SK-N-SH treated with all-trans-retinoic acid at 6 μM for 48 hours (cell line): ENCODE measurements at places on chromosomes 11 and 22.
A peak's percentile ranks its signal among the peaks of the same experiment; 100 is the strongest.

DNA sequence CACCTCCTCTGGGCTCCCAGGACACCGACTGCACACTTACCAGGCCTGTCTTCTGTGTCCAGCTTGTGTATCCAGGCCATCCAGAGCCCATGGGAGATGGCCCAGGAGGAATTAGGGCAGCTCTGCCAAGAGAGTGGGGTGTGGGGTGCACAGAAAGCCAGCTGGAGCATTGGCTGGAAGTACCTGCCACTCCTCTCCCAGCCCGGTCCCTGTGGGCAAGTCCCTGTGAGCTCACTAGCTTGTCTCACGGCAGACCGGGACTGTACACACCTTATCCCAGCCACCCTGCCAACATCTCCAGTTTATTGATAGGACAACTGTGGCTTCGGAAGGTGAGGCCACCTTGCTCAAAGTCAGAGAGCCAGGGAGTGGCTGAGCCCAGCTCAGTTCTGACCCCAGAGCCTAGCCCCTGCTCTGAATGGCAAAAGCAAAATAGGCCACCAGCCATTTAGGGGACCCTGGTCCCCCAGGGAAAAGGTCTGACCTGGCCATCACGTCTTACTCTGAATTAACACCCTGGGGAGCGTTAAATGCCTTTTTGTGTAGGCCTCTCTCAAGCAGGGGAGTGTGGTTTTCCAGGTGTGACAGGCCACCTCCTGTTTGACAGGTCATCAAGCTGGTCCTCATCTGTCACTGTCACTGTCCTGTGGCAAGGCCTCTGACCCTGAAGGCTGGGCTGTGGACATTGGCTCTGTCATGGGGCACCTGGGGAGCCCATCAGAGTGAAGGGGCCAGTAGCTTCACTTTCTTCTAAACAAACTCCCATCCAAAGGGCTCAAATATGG lies 15.1 kb downstream of the UQCR10 start:
- peak; percentile 65 for ATAC-seq

GRCh38 chr11:2375341-2375853 lies 1.7 kb upstream of the CD81 start:
- ATAC-seq: no peak

DNA sequence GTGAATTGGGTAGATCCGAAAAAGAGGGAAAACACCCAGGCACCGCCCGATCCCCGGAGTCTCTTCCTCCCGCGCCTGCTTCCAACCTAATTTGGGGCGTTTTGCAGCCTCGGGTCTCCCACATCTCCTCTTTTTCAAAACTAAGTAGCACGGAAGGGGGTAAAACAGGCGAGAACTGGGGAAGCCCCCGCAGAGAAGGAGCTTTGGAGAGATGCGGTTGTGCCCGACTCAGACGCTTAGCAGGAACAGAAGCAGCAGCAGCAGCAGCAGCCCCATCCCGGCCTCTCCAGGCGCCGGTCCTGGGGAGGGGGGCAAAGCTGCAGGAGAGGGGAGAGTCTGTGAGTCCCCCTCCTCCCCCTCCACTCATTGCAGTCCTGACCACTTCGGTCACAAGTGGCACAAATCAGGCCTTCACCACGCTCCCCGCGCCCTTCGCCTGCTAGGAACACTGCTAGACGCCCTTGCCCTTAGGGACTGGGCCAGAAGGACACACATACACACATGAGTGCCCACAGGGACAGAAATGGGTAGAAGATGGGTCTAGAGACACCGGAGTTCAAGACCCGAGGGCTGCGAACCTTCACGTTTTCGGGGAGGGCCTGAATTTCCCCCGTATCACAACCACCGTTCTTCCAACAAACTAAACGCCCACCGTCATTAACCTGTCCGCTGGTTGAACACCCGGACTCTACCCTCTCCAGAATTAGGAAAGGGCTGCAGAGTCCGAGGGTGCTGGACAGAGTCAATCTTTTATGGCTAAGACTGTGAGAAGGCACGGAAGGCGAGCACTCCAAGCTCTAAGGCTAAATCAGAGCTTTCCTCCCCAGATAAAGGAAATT lies 98.3 kb upstream of the HSD17B12 start:
- no peak for ATAC-seq

GRCh38 chr11:65863889-65864705 lies 3.9 kb downstream of the MUS81 start:
- no peak for ATAC-seq

- ATAC-seq: no peak
Measured at GRCh38 chr22:38965614-38966379, 8.4 kb downstream of the APOBEC3A start.

- no peak for ATAC-seq
Measured at GRCh38 chr11:15213471-15214231, 98.9 kb downstream of the INSC start.

GRCh38 chr22:39471381-39472141 lies 14.7 kb downstream of the MGAT3 start:
- ATAC-seq: no peak

DNA sequence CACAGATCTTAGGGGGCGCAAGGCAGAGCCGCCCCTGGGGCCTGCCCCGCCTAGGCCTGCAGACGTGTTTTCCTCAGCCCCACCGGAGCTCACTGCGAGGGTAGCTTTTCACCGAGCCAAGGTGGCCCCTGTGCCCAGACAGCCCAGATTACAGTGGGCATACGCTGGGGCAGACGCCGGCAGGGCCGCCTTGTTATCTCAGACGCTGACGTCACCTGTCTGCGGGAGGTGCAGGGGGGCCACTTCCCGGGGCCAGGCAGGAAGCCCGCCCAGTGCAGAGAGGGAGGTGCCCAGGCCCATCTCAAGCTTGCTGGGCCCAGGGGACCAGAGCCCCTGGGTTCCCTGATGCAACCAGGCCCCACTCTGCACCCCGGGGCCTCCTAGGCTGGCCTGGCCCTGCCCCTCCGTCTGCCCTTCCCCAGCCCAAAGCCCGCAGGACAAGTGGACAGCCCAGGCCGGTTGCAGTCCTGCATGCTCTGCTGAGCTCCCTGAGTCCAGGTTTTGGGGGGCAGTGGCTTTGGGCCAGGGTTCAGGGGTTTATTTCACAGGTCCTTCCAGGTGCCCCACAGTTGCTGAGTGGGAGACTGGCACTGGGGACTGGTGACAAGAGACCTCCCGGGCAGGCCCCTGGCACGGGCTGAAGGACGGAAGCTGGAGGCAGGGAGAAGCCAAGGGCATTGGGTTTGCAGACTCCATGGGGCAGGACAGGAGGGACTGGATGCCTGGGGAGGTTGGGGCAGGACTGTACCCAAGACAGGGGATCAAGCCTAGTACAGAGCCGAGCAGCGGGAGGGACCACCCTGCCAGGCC lies 38.6 kb downstream of the IGF2 start:
- ATAC-seq: no peak

GRCh38 chr11:17543574-17544180 lies 539 bp downstream of the USH1C start:
- no peak for ATAC-seq

GRCh38 chr22:24305260-24305692 lies 34.6 kb downstream of the SPECC1L start:
- no peak for ATAC-seq

DNA sequence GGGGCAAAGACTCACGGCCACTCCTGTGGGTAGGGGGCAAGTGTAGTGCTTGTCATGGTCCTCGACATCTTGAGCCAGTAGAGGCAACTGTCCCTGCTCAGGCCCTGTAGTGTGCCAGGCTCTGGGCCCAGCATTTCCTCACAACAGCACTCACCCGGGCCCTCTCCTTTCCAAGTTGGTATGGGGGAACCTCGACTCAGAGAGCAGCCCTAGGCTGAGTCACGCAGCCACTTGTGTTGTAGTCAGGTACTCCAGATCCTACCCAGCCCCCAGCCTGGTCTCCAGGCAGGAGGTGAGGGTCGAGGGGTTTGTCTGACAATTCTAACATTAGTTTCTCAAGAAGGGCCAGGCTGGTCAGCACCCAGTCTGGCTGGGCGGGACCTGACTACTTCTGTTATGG lies 4.1 kb downstream of the RELT start:
- ATAC-seq: no peak

GRCh38 chr11:59939482-59939881 lies 1.2 kb downstream of the OOSP1 start:
- ATAC-seq: no peak

GRCh38 chr11:64863391-64864060 lies 14.9 kb downstream of the EHD1 start:
- ATAC-seq: no peak; the same call in 1 of the 3 replicates

GRCh38 chr22:47000256-47000655 lies 237.8 kb downstream of the TBC1D22A start:
- no peak for ATAC-seq

GRCh38 chr11:91860661-91861060 lies 364.0 kb upstream of the FAT3 start:
- no peak for ATAC-seq

- ATAC-seq: no peak
Measured at GRCh38 chr11:465896-466530, 15.9 kb downstream of the PTDSS2 start.
